ENCODE measurements at places on chromosomes 2 and 18. TPM values are rescaled to one million over a fixed set of nuclear protein-coding genes. Genes with fewer than 3 reads are reported as not detected.

GRCh38 chr2:130824492-130825061 is 12.1 kb upstream of the ARHGEF4 start:
- DNase-seq: no peak

DNA sequence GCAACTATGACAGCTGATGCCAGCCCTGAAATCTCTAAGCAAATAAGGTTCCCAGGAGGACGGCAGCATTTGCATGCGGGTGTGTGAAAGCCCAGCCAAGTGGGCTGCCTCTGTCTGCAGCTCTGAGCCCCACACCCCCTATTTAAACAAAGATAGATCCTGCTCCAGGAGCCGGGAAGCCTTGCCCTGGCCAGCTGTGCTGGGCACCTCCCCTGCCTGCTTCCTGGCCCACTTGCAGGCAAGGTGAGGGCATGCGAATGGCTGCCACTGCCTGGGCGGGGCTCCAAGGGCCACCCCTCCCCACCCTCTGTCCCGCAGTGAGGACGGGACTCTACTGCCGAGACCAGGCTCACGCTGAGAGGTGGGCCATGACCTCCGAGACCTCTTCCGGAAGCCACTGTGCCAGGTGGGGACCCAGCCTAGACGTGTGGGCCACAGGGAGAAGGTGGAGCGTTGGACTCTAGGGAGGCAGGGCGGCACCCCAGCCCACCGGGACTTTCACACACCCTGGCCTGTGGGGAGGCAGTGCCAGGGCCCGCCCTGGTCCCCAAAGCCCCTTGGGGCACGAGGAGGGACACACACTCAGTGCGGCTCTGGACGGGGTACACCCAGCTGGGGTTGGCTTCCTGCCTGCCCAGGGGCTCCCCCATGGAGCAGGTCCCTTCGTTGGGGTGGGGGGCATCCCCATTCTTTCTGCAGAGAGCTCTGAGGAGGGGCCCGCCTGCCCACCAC is at the start of gene ANO7:
Gene ANO7 (plus strand): TSS at position 317 of the 732 bp plus-strand sequence. CDS start 1,387 bp downstream, outside the sequence.
- no peak for DNase-seq

DNA sequence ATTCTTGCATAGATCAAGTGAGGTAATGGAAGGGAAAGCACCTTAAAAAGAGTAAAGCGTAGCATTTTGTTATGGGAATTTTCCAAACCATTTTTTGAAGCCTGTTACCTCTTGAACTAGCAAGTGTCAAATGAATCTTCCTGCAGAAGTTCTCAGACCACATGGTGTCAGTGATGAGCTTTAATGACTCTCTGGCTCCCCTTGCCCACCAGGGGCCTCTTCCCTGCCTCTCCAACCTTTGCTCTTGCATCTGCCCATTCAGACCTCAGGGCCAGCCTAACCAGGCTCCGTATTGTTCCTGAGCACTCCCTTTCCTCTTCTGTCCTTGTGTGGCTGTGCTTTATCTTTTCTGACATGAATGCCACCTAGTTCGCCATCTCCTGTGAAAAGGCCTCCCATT is 155.9 kb downstream of the DIS3L2 start:
- DNase-seq: peak; percentile 41

DNA sequence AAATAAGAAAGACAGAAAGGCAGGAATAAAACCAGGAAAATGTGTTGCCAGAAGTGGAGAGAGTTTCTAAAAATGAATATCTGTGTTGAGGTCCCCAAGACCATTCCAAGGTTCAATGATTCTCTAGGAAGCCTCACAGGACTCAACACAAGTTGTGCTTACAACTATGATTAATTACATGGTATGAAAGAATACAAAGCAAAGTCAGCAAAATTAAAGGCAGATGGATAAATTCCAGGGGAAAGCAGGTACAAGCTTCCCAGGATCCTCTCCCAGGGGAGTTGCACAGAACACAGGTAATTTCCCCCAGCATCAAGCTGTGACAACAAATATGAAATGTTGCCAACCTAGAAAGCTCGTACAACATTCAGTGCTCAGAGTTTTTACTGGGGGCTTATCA is 154.4 kb upstream of the HNMT start:
- no peak for DNase-seq

GRCh38 chr2:71078624-71079023 is 10.2 kb downstream of the NAGK start:
- no peak for DNase-seq

DNA sequence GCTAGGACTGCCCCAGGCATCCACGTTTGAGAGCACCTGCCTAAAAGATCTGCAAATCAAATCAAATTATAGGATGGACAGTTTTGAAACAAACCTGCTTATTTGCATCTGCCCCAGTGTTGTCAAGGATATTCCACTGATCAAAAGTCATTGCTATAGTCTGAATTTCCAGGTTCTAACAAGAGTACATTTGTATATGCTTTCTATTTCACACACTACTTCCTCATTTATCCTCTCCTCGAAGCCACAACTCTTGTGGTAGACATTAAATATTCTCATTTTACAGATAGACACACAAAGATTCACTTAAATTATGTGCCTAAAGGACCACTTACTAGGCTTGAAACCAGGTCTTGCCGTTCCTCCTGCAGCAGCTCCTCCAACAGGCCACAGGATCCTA is 11.9 kb upstream of the TET3 start:
- no peak for DNase-seq

- DNase-seq: no peak
These were observed 138.5 kb downstream of the MTX2 start for GRCh38 chr2:176407706-176408105.

Gene RGPD3
- 0.07 TPM for total RNA-seq

Gene CXCR4
- total RNA-seq: 32.6 TPM

Gene RAB17
- not detected for total RNA-seq

Gene SLC23A3
- total RNA-seq: 1.4 TPM

Gene ABCG8
- not detected for total RNA-seq
